ENCODE measurements at places on chromosomes 7 and 10.

DNA sequence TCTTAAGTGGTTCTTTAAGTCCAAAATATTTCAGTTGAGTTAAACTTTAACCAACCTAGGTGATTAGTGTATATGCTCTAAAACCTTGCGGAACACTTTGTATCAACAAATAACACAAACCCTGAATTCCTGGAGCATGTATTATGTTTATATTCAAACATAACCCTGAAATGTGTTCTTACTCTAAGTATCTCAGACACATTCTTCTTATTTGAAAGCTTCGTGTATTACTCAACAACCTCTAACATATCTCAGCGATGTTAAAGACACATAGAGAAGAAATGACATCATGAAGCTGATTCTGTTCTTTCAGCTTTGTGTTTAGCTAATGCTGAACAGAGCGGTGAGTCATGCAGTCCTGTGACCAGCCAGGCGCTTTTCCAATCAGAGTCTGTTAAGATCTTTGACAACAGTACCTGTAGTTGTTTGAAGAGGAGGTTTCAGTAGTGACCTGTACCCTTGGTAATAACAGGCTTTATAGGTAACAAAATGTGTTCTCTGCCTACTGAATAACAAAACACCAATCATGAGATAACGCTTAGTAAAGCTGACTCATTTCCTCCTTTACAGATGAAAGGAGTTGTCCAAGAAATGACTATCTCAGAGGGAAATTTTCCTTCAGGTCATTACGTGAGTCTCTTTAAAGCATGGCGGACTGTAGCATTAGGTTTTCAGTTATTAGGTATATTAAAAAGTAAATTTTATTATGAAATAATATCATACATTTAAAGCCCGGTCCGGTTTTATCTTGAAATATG is 67.3 kb upstream of the KLF6 start:
- no peak for DNase-seq

DNA sequence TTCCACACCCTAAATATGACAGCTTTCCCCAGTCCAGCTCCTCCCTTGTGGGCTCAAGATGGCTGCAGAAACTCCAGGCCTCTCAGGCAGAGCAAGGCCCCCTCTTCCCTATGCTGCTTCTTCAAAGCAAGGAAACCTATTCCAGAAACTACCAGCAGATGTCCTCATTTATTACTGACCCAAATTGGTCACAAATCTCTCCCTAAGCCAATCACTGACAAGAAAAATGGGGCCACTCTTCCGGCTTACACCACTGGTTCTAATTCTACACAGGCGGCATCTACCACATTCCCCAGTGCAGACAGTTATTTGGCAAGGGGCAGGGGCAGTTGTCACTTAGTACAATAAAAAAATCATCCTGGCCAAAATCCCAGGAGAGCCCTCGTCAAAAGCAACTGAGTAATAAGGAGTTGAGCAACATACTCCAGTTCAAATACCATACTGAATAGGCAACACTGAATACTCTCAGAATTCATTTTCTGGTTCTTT is 150.4 kb downstream of the SFMBT2 start:
- no peak for DNase-seq

DNA sequence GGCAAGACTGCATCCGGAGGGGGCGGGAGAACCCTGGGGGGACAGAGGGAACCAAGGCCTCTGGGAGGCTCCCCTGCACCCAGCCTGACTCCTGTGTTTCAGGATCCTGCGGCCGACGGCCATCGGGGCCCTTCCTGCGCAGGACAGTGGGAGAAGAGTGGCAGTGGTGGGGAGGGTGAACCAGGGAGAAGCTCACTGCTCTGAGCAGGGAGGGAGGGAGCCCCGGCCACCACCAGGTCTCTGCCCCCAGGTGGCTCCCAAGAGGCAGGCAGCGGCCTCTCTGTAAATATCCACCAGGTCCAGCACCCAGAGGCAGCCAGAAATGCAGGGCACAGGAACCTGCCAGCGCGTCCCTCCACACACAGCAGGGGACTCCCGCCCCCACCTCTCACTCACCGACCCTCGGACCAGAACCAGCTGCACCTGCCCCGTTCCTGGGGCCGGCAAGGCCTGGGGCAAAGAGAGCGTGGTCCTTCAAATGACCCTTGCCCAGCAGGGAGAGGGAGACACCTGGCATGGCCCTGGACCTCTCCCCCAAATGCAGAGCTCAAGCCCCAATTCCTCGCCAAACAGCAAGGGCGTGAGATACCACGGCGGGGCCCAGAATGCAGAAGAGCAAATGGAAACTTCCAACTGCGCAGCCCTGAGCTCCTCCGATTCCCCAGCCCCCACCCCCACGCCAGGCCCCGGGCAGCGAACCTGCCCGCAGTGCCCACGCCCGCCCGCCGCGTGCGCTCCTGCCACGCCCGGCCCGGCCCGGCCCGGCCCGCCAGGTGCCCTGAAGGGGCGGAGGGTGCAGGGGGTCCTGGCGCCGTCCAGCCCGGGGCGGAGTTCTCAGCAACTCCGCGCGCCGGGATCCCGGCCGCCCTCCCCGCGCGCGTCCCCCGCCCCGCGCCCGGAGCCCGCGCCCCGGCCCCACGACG is 805 bp downstream of the RASGEF1A start:
- no peak for DNase-seq

DNA sequence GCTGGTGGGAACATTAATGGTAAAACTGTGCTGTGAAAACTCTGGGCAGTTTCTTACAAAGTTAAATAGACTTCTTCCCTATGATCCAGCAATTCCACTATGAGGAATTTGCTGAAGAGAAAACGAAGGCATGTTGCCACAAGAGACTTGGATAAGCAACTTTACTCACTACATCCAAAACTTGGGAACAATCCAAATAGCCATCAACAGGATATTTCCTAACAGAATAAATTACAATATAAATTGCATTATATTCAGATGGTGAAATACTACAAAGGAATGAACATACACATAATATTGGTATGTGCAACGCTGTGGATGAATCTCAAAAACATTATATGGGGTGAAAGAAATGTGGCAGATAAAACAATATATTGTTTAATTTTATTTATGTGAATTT is 21.4 kb upstream of the MKI67 start:
- DNase-seq, result no peak

- DNase-seq, result no peak
These were observed 16.0 kb upstream of the PNLIPRP1 start for GRCh38 chr10:116574797-116575196.

- DNase-seq, result no peak
These were observed 26.3 kb upstream of the NKX2-3 start for GRCh38 chr10:99506416-99506815.

DNA sequence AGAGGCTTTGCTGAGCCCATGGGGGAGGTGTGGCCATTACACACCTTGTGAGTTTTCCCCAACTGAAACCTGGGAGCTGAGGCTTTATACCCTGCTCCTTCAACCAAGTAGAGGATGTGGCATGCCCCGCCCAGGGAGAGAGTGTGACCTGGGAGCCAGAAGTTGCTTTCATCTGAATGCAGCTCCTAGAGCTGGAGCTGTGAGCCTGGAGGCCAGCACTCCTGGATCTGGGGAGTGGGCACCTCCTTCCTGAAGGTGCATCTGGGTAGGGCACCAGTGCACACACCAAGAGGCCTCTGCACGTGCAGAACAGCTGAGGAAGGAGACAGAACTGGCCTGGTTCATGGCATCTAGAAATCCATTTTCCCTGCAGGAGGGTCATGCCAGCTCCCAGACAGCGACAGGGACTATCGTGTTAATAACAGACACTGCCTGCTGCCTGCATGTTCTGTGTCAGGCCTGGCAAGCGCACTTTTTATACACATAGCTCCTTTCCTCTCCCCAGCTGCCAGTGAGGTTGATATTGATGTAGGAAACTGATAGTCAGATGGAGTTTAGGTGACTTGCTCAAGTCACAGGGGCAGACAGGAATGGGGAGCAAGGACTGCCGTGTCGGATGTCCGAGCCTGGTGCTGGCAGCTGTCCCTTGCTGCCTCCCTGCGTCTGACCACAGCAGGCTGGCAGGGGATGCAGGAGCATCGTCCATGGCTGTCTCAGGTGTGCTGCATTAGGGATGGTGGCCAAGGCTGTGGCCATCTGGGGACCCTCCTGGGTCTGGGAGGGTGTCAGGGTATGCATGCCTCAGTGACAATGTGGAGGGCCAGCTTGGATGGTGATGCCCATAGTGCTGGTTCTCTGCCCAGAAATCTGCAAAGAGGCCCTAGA is 189.9 kb upstream of the CXCL12 start:
- DNase-seq, result no peak

GRCh38 chr7:82566752-82567151 is 123.2 kb upstream of the CACNA2D1 start:
- no peak for DNase-seq

- DNase-seq, result no peak
These were observed 42.8 kb upstream of the MKLN1 start for GRCh38 chr7:131284702-131285419.

- DNase-seq, result no peak
These were observed 48.6 kb downstream of the MCU start for GRCh38 chr10:72740528-72740927.

GRCh38 chr10:120610791-120611190 is 153.8 kb downstream of the PLPP4 start:
- DNase-seq, result no peak

DNA sequence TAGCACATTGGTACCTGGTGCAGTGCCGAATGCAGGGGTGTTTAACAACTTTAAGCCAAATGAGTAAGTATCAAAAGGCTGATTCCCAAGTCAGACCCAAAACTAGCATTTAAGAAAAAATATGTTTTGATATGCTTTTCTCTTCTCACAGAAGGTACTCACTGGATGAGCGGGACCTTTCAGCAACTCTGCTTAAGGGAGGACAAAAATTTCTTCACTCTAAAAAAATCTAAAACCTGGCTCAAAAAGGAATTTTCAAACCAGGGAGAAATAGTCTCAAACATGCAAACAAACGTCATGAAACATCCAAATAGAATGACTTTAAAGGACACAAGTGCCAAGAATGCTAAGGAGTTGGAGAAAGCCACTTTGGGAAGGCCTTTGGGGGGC is 962.1 kb downstream of the KCNMA1 start:
- no peak for DNase-seq

DNA sequence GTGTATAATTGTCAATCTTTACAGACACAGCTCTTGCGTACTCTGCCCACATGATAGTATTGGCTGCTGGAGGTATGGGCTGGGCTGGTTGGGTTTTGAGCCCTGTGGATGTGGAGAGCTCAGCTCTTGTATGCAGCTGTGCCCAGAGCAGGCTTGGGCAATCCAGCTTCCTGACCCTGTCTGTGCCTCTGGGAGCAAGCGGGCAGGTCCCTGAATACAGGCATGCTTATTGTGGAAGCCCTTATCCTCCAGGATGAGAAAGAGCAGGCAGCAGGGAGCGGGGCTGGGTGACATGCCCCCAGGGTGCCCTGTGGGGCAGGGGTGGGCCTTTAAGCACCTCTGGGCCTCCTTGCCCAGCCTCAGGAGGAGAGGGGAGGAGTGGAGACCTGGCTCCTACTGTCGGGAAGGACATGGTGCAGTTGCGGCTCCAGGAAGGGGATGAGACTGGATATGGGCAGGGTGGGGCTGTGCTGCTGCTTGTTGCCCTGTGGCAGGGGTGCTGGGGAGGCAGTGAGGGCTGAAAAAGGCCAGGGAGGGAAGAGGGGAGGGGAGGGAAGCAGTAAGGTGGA is 32.7 kb upstream of the SH2D4B start:
- no peak for DNase-seq

GRCh38 chr10:132644527-132645246 is 107.1 kb downstream of the INPP5A start:
- no peak for DNase-seq

GRCh38 chr10:91354166-91355075 is 55.7 kb upstream of the HECTD2 start:
- DNase-seq, result no peak

- DNase-seq, result no peak
These were observed 18.5 kb downstream of the TMEM72 start for GRCh38 chr10:44929356-44930255.

DNA sequence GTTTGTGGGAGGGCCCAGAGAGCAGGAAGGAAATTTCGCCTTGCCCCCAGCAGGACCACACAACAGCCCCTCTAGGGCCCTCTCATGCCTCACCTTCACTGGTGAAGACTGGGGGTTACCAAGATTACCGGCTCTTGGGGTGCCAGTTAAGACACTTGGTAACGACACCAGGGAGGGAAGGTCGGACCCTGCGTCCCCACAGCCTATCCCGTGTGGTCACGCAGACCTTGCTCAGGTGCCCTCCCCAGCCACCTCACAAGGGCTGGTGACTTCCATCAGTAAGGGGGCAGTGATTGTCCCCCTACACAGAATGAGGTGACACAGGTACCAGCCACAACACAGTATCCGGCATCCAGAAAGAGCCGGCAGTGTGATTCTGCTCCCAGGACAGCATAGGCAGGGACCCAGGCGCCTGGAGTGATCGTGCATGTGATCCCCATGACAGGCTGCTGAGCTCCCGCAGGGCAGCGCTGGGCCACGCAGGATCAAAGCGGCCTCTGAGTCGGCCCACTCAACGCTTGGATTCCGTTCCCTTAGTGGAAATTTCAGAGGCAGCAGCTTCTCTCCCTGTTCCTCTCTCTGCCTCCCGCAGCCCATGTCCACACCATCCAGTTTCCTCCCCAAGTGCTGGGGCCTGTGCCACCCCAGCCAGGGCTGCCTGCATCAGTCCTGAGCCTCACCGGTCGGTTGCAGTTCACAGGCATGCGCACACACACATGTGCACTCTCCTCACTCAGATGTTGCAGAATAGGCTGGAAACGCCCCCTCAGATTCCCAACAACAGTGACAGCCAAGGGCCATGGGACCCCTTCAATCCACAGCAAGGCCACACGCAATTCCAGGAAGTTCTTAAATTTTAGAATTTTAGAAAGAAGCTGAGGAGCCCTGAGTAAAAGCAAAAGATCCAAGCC is 35.8 kb downstream of the CAMK2B start:
- peak; percentile 5 for DNase-seq

- DNase-seq, result no peak
These were observed 5.7 kb downstream of the ARPC1B start for GRCh38 chr7:99380032-99380822.

DNA sequence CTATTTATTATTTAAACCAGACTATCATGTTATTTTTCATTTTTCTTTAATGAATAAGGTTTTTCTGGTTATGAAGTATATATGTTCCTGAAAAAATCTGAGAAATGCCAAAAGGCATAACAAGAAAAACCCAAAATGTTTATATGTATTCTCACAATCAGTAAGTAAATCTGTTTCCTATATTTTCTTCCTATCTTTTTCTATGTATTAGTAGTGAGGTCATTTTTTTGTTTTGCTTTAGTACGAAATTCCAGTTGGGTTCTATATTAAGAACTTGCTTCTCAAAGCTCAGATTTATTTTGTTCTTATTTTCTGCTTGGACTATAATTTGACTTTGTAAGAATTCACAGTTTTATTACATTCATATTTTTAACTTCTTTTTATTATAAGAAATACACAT is 287.5 kb upstream of the NFE2L3 start:
- DNase-seq, result no peak

DNA sequence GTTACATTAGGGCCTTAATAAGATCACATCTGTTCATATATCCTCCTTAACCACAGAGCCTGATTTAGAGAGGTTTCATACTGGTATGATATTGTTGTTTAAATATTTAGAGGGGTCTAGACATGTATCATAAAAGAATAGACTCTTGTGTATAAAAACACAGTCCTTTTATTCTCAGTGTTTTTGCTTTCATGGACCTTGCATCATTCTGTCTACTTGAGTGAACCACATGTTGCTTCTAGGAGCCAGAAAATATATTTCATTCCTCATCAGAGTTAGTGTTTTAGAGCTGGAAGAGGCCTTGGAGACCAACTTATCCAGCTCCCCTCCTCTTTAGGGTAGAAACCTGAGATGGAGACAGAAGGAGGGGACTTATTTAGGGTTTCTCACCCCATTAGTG is 312.8 kb downstream of the LRMDA start:
- DNase-seq, result no peak

GRCh38 chr7:107610323-107610722 is 30.3 kb downstream of the BCAP29 start:
- no peak for DNase-seq
